ENCODE measurements at places on chromosomes 3 and 15.

DNA sequence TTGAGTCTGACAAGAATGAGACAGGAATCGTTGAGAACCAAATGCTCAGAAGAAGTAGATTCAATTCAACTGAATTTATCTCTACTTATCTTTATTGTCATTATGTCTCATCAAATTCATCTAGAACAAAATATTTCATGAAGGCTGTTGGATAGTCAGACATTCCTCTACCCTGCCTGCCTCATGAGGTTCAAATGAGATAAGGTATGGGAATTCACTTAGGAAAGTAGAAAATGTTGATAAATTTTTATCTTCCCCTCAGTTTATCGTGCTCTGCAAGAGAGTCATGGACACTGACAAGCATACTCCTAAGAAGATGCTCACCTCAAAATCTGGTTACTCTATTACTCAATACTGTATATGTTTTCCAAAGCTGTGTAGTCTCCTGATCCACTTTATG, 149.7 kb upstream of the CDIN1 start:
- DNase-seq, result no peak

DNA sequence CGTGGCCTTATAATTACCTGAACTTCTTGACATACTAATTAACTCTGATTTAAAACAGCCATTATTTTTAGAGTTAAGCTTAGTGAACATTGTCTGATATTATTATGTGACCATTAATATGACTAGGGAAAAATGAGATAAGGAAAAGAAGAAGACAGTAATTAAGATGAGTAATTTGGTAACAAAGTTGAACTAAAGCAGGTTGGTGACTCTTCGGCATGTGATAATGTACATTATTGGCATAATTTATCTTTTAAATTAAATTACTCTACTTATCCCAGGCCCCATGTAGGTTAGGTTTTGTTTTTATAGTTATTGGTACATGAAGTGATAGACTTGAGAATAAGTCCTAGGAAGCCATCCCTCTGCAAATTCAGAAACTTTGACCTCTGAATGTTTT, 249.7 kb upstream of the CFAP20DC start:
- DNase-seq, result no peak

DNA sequence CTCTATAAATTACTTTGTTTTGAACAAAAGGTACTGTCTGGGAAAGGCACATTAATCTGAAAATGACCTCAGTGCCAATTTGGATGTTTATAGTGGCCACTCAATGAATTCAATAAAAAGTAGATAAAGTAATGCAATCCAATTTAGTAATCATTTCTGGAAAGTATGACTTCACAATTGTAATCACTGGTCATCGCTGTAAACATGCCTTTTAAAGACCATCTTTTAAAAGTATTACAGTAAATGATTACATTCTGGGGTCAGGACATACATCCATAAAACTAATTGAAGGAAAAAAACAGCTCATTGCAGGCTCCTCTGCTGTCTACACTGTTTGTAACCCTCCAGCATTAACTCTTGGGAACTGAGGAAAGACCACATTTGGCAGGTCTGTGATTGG, 43.2 kb downstream of the HRH1 start:
- no peak for DNase-seq

DNA sequence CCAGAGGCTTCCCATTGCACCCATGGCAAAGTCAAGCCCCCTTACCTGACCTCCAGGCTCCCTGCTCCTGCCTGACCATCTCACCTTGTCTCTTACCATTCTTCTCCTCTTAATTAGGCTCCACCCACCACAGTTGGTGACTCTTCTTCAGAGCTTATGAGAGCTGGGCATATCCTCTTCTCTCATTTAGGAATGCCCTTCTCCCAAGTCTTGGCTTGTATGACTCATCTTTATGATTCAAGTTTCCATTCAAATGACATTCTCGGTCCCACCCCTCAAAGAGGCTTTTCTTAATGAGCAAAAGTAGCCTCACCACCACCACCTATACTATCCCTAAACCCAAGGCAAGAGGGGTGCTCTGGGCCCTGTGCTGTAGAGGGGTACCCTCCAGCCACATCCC, 55.3 kb upstream of the NUDT16 start:
- DNase-seq, result no peak

DNA sequence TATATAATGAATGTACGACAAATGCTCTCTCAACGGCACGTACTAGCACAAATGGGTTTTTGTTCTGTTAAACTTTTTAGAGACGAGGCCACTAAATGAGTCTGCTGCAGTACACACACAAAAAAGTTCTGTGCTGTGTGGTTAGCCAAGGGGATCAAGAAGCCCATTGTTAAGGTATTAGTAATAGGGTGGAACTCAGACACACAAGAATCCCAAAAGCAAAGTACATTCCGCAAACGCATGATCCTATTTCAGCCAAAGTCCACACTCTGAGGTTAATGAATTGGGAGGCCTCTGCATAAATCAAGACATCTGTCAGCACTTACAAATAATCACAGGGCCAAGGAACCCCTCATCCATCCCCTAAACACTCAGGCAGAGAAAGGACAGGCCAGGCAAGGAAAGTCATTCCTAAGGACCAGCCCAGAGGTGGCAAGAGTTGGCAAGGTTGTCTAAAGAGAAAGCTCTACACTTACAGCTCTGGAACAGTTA, 12.1 kb downstream of the OSBPL10 start:
- DNase-seq, result no peak

DNA sequence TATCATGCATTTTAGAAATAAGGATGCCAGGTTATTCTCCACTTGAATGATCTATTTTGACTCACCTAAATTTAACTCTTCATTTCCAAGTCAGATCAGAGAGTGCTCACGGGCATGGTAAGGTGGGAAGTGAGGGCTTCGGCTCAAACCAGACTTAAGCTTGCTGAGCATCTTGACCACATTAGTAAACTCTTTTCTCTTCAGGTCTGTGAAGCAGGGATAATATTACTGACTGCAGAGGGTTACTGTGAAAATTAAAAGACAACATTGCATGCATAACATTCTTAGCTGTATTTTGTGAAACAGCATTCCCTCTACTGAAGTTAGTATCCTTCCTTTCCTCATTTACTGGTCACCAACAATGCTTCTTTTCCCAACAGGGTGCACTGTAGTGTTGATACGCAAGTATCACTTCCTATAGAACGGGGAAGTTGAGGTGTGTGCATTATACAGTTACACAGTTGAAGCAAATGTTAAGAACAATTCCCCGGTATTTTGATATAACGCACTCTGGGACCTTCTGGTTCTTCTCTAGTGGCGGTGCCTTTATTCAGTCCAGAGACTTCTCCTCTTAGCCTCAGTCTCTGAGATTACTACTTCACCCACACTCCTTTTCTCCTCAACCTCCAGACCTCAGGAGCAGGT, 74.1 kb upstream of the MNS1 start:
- DNase-seq, result no peak

DNA sequence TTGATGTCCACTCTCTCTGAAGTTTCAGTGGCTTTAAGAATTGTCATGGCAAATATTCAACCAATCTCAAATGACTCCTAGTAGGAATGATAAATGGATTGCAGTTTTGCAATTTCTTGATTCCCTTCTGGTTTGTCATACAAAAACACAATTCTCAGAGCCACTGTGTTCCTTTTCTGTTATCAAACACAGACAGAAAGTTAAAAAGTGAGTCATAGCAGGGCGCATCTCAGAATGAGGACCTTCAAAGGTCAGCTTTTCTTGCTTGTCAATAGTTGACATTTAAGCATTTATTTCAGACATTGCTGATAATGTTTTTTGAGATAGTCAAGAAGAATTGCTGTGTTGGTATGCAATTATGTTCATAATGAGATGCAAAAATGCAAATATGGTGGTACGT, 405.9 kb downstream of the NR2F2 start:
- no peak for DNase-seq

GRCh38 chr3:134809427-134810051, 14.5 kb downstream of the EPHB1 start:
- DNase-seq, result no peak

DNA sequence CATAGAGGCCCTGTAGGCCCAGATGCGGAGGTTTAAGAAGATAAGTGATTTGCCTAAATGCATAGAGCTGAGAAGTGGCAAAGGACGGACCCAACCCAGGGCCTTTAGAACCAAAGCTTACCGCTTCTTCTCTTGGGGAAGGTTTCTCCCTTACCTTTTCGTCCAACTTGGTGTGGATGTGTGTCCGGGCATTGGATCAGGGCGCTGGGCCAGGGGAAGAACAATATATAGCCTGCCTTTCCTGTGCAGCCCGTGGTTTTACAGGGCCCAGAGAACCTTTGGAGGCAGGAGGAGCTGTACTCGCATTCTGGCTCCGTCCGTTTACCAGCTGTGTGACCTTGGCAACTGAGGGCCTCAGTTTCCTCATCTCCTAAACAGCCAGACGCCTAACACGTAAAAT, 686 bp upstream of the P3H2 start:
- no peak for DNase-seq

DNA sequence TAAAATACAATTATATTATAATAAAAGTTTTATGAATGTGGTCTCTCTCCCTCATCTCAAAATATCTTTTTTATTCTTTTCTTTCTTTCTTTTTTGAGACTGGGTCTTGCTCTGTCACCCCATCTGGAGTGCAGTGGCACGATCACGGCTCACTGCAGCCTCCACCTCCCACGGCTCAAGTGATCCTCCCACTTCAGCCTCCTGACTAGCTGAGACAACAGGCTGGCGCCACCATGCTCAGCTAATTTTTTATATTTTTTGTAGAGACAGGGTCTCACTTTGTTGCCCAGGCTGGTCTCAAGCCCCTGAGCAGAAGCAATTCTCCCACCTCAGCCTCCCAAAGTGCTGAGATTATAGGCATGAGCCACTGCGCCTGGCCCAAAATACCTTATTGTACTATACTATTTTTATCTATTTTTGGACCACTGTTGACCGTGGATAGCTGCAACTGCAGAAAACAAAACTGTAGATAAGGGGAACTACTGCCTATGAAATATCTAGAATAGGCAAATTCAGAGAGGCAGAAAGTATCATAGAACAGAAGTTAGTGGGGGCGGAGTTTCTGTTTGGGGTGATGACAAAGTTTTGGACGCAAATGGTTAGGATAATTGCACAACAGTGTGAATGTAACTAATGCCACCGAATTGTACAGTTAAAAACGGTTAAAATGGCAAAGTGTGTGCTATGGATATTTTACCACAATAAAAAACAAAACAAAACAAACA, 66.6 kb downstream of the SLC12A8 start:
- DNase-seq, result no peak

GRCh38 chr15:45522328-45523165, at the start of gene SLC30A4:
SLC30A4 (minus strand) TSS chr15:45522755; CDS start chr15:45522354, 401 bp downstream.
- DNase-seq, result peak; percentile 77

- no peak for DNase-seq
These were observed 128.1 kb upstream of the ARL6 start for GRCh38 chr3:97636465-97636864.

DNA sequence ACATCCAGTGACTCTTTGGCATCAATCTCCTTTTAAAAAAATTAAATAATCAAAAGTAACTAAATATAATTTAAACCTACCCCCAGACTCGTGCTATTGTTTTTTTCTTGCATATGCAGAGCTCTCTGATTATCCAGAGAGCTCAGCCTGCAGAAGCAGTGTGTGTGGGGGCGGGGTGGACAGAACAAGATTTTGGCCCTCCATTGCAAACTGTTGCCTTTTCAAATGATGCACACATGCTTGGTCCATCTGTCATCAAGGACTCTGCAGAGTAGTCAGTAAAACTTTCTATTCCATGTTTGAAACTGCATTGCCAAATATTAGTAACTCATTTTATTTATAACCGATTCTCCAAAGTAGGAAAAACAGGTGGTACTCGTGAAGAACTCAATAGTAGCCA, 28.6 kb upstream of the STXBP5L start:
- no peak for DNase-seq

DNA sequence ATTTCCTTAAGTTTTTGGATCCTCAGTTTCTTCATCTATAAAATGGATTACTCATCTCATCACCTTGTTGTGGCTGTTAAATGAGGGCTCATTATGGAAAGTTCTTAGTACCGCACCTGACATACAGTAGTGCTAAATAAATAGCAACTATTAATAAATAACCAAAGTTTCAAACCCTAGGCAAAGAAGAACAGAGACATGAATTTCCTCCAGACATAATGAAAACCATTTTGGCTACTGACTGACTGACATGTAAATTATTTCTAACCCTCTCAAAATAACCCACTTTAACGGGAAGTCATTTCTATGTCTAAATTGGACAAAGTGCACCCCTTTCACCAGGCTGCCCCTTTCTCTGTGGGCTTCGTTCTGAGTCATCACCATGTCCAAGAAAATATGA, 17.4 kb upstream of the KLHL6 start:
- no peak for DNase-seq

GRCh38 chr3:13935494-13936094, 55.7 kb upstream of the WNT7A start:
- DNase-seq, result no peak

GRCh38 chr3:3665546-3665945, 133.7 kb upstream of the LRRN1 start:
- DNase-seq, result no peak

- DNase-seq, result no peak
These were observed 556 bp downstream of the PEX5L start for GRCh38 chr3:180036092-180036670.

GRCh38 chr15:41961001-41961518, 11.3 kb downstream of the EHD4 start:
- no peak for DNase-seq

GRCh38 chr3:15345066-15345607, 12.8 kb upstream of the SH3BP5 start:
- no peak for DNase-seq

- DNase-seq, result no peak
These were observed 504 bp downstream of the ABHD2 start for GRCh38 chr15:89088605-89089315.

- no peak for DNase-seq
These were observed 585.2 kb downstream of the EPHA3 start for GRCh38 chr3:89692601-89693000.
